ENCODE measurements at places on chromosomes 11 and 22.

- no peak for DNase-seq
Measured at GRCh38 chr11:92125321-92125720, 99.3 kb upstream of the FAT3 start.

DNA sequence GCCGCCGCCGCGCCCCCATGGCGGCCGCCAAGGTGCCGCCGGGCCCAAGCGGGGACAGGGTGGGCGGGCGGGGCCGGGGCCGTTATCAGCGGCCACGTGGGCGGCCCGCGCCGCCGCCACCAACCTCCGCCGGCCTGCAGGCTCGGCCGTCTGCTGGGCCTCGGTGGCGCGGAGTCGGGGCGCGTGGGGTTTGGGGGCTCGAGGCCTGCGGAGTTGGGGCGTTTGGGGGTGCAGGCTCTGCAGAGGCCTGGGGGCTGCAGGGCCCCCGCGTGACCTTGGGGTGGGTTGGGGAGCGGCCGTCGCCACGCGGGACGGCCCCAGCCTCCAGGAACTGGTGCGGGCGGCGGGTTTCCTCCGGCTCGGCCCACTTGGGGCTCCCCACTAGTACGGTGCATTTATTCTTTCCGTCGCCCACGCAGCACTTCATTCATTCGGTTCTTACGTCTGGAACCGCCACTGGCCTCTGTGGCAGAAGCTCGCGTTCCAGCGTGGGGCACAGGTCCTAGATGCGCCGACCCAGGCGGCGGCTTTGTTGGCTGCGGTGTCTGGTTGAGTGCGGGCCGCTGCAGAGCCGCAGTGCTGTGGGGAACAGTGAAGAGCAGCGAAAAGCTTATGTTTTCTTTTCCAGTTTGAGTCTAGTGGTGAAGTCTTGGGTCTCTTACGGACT, 740 bp upstream of the TRMT2A start:
- DNase-seq: peak; percentile 52

GRCh38 chr11:44952500-44953260, 2.0 kb upstream of the TP53I11 start:
- DNase-seq: no peak

- DNase-seq: no peak
Measured at GRCh38 chr22:28002863-28003565, 84.0 kb upstream of the PITPNB start.

DNA sequence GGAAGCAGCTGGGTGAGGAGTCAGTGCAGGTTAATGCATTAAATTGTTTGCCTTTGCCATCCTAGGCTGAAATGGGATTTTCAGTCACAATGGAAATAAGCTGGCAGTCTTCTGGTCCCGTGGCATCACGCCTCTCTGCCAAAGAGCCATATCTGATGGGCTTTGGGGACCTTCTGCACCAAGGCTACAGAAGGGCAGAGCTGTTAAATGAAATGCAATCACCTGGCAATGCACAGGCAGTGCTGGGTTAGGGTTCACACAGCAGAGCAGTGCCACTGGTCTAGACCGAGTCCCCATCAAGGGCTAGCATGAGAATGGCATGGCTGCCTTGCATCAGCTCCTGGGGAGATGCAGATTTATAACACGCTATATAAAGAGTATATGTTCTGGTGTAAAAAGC, 749.2 kb downstream of the NTM start:
- no peak for DNase-seq

- no peak for DNase-seq
Measured at GRCh38 chr22:36368359-36368983, 19.3 kb downstream of the MYH9 start.

DNA sequence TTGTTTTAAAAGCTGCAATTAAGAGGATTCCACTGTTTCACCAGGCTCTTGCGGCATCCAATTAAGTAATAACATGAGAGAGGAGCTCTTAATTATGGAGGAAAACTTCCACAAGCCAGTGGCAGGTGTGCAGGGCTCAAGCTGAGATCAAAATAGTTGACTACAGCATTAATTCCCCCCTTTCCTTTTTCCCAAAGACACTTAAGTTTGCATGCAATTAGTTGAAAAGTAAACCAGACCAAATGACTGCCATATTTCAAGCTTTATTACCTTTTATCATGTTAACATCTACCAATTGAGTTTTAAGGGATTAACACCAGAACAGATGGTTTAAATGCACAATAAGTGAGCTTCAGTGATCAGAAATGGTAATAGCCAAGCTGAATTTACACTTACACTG, 32.1 kb downstream of the FAM168A start:
- DNase-seq: no peak

GRCh38 chr11:10181811-10182210, 112.2 kb downstream of the SBF2 start:
- DNase-seq: no peak

DNA sequence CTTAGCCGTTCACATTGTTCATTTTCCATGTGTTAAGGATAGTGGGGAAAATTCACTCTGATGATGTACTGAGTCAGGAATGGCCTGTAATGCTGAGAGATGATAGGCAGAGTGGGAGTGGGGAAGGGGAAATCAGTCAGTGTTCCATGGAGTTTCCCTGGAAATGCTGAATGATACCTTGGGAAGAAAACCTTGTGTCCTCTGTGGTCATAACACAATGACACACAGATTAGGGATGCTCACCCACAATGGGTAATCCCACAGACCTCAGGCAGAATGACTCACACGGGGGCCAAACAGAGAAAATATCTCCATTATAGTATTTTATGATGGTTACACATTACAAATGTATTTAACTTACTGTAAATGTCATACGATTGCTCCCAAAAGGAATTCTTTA, 118.0 kb downstream of the SNX19 start:
- no peak for DNase-seq

GRCh38 chr11:10758957-10759356, 7.9 kb downstream of the CTR9 start:
- no peak for DNase-seq

GRCh38 chr11:35424157-35424940, 5.0 kb upstream of the SLC1A2 start:
- DNase-seq: no peak

- DNase-seq: no peak
Measured at GRCh38 chr22:36510384-36510783, 3.5 kb upstream of the FOXRED2 start.

DNA sequence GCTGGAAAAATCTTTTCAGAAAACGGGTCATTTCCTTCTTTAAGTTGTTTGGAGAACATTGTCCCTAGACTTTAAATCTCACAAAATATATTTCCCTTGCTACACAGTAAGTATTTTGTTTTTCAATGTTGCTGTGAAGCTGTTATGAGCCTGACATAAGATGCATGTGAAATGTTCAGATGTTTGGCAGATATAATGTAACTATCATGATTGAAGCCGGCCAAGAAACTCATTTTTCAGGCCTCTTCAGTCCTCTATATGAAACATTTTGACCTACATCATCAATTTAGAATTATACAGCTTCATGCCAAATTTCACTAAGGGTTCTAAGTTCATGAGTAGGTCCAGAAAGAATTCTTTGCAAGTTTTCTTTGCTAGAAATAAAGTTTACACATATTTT, 133.8 kb downstream of the JRKL start:
- no peak for DNase-seq

- no peak for DNase-seq
Measured at GRCh38 chr22:46754110-46754799, 8.2 kb upstream of the TBC1D22A start.

GRCh38 chr22:23777776-23778576, 5.3 kb downstream of the MMP11 start:
- no peak for DNase-seq

GRCh38 chr11:125273519-125274000, 109.0 kb downstream of the PKNOX2 start:
- no peak for DNase-seq

- no peak for DNase-seq
Measured at GRCh38 chr11:34758262-34758661, 137.4 kb downstream of the EHF start.

DNA sequence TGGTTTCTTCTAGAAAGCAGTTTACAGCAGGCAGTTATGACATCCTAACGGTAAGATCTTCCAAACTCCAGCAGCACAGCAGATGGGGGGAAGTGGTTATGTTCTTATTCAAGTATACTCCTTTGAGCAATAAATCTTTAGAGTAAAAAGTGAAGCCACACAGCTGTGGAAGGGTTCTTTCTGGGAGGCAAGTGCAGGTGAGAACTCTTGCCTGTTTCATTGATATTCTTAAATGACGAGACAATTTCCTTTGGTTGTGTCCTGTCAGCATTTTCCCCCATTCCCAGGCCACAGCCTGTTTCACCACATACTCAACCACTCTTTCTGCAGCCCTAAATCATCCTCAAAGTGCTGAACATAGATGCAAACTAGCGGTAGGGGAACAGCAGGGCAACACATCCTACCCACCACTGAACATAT, 207.3 kb upstream of the MTNR1B start:
- no peak for DNase-seq

DNA sequence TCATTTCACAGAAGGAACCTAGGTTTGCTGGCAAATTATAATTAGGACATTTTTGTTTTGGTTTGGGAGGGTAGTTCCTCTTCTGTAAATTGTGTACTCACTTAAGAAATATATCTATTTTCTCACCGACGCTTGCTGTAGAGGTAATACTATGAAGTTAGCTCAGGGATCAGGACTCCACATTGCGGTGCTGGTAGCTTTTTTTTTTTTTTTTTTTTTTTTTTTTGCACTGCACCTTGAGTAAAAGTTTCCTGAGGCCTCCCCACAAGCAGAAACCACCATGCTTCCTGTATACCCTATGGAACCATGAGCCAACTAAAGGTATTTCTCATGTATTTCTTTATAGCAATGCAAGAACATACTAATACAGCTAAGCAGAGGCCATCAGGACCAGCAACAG, 14.7 kb downstream of the UBTFL1 start:
- no peak for DNase-seq

DNA sequence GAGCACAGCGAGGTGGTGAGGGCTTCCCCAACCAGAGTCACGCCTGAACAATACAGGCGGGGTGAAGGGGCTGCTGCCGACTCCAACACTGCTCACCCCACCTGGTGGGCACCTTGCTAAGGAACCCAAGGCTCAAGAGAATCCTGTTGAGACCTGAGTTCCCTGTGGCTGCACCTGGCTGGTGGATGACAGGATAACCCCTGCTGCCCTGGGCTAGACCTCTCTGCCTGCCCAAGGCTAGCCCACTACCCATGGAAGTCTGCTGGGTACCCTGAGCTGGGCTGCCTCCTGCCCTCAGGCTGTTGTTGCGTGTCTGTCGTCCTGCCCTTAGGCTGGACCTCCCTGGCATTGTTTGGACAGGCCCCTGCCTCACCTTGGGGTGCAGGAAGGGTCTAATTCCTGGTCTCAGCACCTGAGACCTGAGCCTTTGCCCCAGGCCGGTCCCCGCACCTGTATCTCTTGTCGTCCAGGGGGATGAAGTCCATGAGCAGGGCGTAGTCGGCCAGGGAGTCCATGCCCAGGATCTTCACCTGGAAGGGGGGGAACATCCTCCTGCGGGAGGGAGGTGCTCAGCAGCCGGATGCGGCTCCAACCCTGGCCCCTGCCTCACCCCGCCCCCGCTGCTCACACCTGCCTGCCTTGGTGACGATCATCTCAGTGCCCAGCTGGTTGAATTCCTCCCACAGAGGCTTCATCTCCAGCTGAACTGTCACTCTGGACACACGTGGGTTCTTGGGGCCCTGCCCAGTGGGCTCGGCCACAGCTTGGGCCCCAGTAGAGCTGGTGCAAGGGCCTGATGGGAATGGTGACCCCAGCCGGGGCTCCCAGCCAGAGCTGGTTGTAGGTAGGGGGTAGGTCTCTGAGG, 4.9 kb upstream of the NUDT8 start:
- DNase-seq: no peak

GRCh38 chr11:34874202-34874601, 42.0 kb downstream of the APIP start:
- DNase-seq: no peak

DNA sequence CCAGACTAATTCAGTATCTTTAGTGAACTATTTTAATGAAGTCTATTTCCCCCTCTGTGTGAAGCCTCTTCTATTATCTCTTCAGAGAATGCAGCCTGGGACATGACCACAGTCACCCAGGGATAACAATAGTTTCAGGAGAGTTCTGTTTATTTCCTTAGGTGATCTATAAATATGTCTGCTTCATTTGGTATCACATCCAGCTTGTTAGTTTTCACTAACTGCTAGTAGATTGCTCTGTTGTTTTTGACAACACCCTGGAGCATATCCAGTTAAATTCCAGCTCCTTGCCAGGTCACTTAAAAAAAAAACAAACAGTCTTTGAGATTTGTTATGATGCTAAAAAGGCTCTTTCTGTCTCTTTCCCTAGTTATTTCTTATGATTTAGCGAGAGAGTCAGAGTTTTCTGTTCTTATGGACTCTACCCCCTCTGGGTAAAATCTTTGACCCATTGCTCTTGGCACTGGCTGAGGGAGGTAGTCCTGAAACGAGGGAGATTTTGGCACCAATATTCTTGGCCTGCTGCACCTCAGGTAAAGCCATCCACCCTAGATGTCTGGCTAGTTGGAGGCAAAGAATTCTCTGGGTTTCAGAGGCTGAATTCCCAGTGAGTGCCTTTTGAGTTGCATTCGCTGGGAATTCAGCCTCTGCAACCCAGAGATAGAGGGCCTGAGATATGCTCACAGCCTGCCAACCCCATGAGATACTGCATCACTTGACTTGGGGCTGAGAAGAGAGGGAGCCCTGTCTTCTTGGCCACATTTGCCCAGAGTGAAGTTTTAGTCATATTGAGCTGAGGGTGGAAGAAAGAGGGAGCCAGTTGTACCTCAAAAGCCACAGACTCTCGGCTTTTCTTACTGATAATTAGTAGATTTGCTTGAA, 159.1 kb downstream of the PGR start:
- DNase-seq: no peak

- no peak for DNase-seq
Measured at GRCh38 chr11:134407321-134407828, 4.7 kb downstream of the B3GAT1 start.

- peak; percentile 48 for DNase-seq
Measured at GRCh38 chr11:61111786-61112517, 9.7 kb downstream of the CD5 start.

- no peak for DNase-seq
Measured at GRCh38 chr11:563812-564578, 3.2 kb downstream of the RASSF7 start.

- no peak for DNase-seq
Measured at GRCh38 chr11:77269484-77270123, 31.9 kb downstream of the GDPD4 start.

- DNase-seq: no peak
Measured at GRCh38 chr11:87092159-87092558, 54.4 kb downstream of the TMEM135 start.

- no peak for DNase-seq
Measured at GRCh38 chr22:47452184-47452583, 689.7 kb downstream of the TBC1D22A start.
